ENCODE measurements at places on chromosomes 5 and 9.

DNA sequence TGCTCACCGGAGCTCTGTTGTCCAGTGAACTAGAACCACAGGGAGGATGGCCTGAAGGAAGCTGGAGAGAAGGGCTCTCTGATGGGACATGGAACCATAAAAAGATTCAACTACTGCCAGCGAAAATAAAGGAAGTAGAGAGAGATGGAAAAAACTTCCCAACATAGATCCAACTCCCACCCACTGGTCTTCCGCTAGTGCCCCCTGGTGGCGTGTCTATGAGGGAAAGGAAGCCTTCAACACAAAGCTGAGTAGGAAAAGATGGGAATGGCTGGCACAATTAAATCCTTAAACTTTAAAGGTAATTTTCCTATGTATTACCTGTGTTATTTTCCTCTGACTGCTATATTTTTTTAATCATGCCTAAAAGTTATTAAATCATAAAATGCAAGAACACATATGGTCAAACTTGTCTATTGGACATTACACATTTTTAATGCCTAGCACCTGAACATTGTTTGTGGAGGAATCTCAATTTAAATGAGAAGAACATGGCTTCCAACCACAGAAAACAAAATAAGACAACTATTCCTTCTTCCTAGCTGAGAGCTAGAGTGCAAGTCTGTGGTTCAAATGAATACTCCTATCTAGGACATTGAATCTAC, 51.5 kb downstream of the CEP120 start:
- no peak for DNase-seq

- no peak for DNase-seq
Measured at GRCh38 chr9:134291961-134292871, 34.0 kb upstream of the RXRA start.

GRCh38 chr5:96017951-96018350, 56.3 kb upstream of the ELL2 start:
- no peak for DNase-seq

DNA sequence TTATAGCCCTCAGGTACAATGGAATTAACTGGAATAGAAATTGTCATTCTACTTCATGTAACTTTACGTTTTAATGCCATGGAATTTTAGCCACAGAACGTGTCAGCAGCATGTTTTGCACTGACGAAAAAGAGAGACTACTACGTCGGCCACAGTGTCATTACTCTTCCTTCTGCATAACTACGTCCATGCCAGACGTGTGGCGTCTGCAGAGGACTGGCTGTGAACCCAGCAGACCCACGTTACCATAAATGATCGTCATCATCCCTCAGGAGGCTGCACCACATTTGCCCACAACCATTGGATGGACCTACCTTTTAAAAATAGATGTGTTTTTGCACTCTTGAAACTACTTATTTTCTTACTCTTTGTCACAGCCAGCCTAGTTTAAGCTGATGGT, 63.8 kb upstream of the ATG10 start:
- no peak for DNase-seq

- DNase-seq, result peak; percentile 38
Measured at GRCh38 chr9:96061293-96061987, 185.9 kb downstream of the ERCC6L2 start.

DNA sequence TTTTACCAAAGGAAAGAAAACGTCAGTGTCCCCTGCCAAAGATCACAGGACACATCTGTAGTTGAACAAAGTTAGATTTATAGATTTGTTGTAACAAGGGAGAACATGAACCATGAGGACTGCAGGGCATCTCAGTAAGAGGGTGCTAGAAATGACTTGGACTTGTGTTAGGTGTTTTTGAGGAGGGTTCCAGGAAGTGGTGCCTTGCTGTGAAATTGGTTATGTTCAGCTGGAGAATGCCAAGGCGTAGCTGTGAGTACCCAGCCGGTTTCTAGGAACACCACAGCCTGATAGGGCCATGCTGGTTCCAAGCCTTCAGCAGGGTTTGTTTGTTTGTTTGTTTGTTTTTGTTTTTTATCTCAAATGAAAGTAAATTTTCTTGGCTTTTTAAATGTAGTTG, 5.3 kb downstream of the SPEF2 start:
- DNase-seq, result no peak

DNA sequence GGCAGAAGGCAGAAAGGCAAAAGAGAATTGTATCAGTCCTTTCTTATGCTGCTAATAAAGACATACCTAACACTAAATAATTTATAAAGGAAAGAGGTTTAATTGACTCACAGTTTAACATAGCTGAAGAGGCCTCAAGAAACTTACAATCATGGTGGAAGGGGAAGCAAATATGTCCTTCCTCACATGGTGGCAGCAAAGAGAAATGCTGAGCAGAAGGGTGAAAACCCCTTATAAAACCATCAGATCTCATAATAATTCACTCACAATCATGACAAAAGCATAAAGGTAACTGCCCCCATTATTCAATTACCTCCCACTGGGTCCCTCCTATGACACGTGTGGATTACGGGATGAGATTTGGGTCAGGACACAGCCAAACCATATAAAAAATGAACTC, 312.5 kb upstream of the PTGER4 start:
- no peak for DNase-seq

Data from prostate gland (tissue), 2 donors.